Sciatic nerve (tissue), 2 donors: ENCODE measurements at places on chromosomes 6 and 20. TPM values are rescaled to one million over a fixed set of nuclear protein-coding genes. Genes with fewer than 3 reads are reported as not detected.
A peak's percentile ranks its signal among the peaks of the same experiment; 100 is the strongest.

The SAMD5 gene
- 4.5 TPM for total RNA-seq

The FHL5 gene
- total RNA-seq: 13.2 TPM

The SSTR4 gene
- total RNA-seq: not detected

The KCNQ5 gene
- 0.49 TPM for total RNA-seq

The ELOVL2 gene
- total RNA-seq: 2.9 TPM

The HEY2 gene
- total RNA-seq: 4.3 TPM

The TNXB gene
- 423 TPM for total RNA-seq

DNA sequence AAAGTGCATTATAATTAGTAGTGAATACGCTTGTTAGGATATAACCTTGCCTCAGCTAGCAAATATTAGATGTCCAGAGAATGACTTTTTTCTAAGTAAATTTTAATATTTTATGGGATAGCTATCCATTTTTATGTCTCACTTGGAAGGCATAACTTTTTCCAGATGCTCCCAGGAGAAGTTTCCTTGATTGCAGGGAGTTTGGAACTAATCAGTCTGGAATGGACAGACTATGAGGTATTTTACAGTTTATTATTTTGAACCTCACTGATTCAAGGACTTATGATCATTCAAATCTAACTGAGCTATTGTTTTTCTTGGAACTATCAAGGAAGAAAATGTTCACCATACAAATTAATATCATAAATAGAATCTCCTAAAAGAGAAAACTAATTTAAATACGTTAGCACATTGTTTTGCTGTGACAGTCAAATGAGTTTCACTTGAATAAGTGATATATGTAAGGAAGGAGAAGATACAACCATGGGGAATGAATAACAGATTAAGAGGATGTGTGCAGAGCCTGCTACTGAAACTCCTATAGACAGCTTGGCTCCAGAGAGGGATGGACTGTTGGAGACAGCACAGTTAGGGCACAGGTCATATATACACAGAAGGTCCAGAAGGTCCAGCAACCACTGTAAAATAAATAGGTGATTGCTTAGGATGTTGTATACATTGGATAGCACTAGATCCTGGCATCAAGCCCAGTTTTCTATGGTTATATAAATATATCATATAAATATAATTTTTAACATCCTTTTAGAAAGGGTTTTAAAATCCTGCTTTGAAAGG, 20.6 kb upstream of the LCA5 start:
- DNase-seq: no peak

GRCh38 chr6:1316489-1316971, 4.6 kb downstream of the FOXQ1 start:
- no peak for DNase-seq

GRCh38 chr6:34305982-34306708, 57.3 kb upstream of the SMIM29 start:
- DNase-seq: peak; percentile 72

DNA sequence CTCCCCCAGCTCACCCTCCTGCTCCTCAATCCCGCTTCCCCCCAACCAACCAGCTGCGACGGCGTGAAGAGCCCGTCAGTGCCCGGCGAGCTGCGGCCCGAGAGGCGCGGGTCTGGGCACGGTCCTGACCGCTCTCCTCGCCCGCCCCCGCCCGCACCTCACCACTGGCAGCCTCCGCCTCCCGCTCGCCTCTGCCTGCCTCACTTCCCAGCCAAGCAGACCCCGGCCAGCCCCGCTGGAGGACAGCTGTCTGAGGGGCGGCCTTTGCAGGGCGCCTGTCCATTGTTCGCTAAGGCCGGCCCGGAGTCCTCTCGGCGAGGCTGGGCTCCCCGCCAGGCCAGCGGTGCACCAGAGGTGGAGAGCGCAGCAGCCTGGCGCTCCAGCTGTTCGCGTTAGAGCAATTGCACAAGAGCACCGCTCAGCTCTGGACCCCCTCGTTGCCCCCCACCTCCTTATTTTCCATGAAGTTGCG, 1.3 kb downstream of the SOBP start:
- DNase-seq: peak; percentile 85

DNA sequence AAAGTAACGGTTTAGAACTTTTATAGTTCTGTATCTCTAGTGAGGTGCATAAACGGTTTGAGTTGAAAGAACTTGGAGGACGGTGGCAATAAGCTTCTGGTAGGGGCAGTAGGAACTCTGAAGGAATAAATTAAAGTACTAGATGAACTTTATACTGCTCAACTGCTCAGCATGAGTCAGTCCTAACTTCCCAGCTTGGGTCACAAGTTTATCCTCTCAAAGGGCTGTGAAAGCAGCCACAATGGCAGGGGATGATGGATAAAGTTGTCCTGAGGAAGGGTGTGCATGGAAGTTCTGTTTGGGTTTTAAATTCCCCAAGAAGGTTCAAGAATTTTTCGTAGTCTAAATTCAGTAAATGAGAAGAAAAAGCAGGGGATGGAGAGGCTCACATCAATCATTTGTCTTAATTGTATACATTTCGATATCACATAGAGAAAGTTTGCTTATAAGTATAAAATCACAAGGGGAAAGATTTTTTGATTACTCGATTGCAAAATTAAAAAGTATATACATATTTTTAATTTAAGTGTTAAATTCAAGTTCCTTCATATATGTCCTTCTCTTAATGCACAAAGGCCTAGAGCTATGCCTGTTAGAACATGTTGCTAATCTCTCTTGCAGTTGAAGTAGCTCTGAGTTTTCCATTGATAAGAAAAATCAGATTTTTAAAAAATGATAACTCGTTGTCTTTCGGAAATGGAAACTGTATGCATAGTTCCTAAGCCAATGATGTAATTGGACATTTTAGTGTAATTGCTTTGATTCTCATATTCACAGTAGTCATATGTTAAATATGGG, 55.3 kb upstream of the JAG1 start:
- DNase-seq: no peak

DNA sequence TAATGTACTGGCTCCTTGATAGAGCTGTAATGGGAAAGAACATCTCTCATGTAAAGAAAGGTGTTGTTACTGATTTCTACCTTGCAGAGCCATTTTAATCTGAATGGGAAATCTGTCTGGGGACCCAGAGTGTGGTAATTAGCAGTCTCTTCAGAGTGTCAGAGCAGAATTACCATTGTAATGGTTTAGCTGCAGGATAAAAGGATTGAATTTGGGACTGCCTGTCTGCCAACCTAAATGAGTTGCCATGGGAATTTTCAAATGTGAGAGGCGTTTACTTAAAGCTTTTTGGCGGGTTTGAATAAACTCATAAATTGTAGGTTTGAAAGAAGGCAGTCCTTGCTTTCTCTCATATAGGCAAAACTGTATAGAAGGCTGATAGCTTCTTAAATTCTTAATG, 128.8 kb downstream of the QKI start:
- DNase-seq: no peak

GRCh38 chr20:33113387-33113908, 34.0 kb downstream of the BPIFB4 start:
- no peak for DNase-seq

DNA sequence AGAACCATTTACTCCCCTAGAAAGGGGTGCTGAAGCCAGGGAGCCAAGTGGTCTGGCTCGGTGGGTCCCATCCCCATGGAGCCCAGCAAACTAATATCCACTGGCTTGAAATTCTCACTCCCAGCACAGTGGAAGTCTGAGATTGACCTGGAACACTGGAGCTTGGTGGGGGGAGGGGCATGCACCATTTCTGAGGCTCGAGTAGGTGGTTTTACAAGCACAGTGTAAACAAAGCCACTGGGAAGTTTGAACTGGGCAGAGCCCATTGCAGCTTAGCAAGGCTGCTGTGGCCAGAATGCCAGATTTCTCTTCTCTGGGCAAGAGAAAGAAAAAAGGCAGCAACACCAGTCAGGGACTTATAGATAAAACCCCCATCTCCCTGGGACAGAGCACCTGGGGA, 855.8 kb upstream of the CITED2 start:
- no peak for DNase-seq

DNA sequence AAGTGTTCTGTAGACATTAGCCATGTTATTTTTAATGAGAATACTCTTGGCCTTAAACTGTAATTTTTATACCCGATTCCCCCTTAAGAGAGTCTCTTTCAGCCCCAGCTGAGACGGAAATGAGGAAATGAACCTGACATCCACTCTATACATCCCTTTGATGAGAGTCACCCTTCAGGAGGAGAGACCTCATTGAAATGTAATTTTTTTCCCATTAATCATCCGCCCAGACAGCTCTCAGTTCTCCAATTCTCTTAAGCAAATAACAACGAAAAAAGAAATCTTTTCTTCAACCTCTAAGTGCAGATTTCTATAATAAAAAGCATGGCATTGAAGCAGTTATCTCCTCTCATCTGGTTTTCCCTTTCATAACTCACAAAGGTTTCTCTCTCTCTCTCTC, 243.8 kb upstream of the PMEPA1 start:
- DNase-seq: no peak

- no peak for DNase-seq
Measured at GRCh38 chr6:11780097-11780428, 1.5 kb upstream of the ADTRP start.

GRCh38 chr20:41783423-41784208, 165.4 kb upstream of the CHD6 start:
- no peak for DNase-seq

DNA sequence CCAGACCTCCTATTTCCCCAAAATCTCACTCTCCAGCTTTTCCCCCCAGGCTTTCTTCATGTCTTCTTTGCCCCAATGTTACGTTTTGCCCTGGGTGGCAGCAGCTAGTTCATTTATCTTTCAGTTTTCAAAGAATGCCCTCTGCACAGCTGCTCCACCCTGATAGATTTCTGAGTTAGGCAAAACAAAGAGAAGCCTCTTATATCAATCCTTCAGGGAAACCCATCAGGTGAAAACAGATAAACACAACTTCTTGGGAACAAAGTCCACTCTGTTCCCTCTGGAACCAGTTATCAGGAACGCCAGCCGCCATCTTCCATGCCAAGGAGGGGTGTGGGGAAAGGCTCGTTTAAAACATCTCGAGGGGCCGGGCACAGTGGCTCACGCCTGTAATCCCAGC, 34.0 kb downstream of the ZBTB9 start:
- DNase-seq: no peak
